Epithelial cell of alveolus of lung (primary cell): ENCODE measurements at places on chromosomes 12 and 14. TPM values are rescaled to one million over a fixed set of nuclear protein-coding genes. Genes with fewer than 3 reads are reported as not detected.

DDX54 gene
- 42.3 and 56.8 TPM in 2 replicates for total RNA-seq

TAS2R9 gene
- not detected in 2 replicates for total RNA-seq

MCRS1 gene
- total RNA-seq: 54.7 and 68.9 TPM in 2 replicates

INHBC gene
- total RNA-seq: not detected in 2 replicates

SARNP gene
- 92.9 and 119 TPM in 2 replicates for total RNA-seq

ALDH1L2 gene
- total RNA-seq: 35.3 and 39.6 TPM in 2 replicates

ADAM20 gene
- total RNA-seq: under 0.01 and 0.24 TPM in 2 replicates

TBX3 gene
- 96.8 and 243 TPM in 2 replicates for total RNA-seq

SLCO1B1 gene
- not detected in 2 replicates for total RNA-seq

RBP5 gene
- total RNA-seq: not detected in 2 replicates

PSMA6 gene
- total RNA-seq: 230 and 243 TPM in 2 replicates

ALG10 gene
- 6.3 and 7.2 TPM in 2 replicates for total RNA-seq

TSHR gene
- not detected in 2 replicates for total RNA-seq

NKX2-1 gene
- total RNA-seq: 0.48 and 0.52 TPM in 2 replicates

LRRC10 gene
- total RNA-seq: not detected in 2 replicates

DIO2 gene
- 1.4 and 4.2 TPM in 2 replicates for total RNA-seq

TMEM63C gene
- total RNA-seq: 0.65 TPM in 1 of 2 replicates, not detected in the other
